Stimulated activated CD4-positive, alpha-beta T cell treated with anti-CD3 and anti-CD28 coated beads, Interleukin-4, amount 100 ng/mL, for 1 hour (primary cell): ENCODE measurements at places on chromosomes 7 and 10.
A peak's percentile ranks its signal among the peaks of the same experiment; 100 is the strongest.

DNA sequence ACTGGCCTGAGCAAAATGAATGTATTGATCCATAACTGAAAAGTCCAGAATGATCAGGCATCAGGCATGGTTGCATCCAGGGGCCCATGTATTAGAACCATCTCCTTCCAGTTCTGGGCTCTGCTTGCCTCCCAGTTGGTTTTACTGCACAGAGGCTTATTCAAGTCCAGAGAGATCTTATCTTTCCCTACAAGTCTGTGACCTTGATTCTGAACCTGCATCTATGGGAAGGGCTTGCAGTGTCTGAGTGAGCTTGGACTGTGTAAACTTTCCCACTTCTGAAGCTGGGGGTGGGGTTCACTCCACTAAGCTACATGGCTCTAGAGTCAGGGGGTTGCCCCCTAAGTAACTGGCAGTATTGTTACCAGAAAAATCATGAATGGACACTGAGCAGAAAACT is 136.2 kb downstream of the TCF7L2 start:
- no peak for DNase-seq

DNA sequence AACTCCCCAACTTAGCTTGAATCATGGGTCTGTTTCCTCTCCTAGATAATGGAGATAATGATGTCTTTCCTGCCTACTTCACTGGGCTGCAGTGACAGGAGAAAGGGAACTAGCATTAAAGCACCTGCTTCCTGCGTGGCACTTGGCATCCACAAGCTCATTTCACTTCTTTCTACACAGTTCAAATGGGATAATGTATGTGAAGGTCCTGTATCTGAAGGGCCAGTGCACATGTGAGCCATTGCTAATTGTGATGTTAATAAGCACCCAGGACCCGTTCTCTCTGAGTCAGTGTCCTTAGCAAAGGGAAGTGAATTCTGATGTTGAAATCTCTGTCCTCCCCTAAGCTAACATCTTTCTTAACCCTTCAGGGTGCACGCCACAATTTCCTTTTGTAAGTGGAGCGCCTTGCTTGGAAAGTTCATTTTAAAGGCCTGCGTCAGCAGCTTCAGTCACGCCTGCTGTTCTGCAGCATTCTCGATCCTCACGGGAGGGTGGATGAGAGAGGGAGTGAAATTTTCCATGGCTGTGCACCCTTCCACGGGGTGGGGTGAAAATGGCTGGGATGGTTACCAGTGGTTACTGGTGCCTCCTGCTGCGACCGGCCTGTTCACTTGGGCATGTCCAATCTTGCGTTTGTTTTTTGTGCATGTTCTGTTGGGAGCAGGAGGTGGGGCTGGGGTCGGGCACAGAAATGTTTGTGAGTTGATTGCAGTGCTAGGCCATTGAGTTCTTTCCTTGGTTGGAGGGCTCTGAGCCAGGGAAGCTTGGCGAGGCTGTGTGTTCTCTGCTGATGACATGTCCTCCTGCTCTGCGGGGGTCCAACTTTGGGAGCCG is 59.2 kb downstream of the HK1 start:
- no peak for DNase-seq

DNA sequence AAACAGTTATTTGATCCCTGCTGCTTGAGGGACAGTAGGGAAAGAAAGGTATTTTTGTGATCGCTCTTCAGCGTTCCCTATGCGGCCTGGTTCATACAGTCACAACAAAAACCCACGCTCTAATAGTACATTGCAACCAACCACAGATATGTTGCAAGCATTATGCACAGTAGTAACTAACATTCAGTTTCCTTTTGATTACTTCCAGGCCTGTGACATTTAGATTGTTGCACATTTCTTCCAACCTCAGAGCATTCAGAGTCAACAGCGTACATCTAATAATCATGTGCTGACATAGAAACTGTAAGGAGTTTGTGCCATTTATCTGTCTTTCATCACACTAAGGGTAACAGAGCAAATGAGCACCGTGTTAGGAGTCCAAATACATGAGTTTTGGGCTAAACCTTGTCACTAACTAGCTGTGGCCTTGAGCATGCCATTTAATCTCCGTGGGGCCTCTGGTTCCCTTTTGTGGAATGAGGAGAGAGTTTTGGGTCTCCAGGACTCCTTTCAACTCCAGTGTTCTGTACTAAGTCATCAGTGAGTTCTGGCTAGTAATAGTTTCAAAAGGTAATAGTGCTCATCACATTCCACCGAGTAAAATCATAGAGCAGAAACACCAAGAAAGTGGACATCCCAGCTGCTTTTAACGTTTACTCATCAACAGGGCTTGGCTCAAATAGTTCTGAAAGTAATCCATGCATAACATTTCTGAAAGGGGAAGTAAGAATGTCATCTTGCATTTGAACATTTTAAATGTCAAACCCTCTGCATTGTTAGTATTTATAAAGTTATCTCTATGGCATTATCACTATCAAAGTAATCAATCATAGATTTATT is 99.0 kb upstream of the FZD1 start:
- DNase-seq, result no peak

DNA sequence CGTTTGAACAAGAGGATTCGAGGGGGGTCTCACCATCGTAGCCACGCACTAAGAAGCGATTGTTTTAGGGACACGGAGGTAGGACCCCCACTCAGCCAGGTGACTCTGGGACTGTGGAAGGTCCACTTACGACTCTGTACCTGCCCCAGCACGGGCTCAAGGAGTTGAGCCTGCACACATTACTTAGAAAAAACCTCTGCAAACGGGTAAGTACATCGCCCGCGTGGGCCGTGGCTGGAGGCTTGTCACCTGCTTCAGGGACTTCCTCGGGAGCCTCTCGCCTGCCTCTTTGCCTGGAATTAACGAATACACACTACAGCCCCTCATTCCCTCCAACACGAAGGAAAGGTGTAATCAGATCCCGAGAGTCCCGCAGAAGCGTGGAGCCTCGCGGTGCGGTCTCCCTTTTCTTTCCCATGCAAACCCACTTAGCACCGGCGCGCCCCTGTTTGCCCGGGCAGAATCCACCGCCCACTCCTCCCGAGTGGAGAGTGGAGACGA is 826 bp downstream of the PODXL start:
- DNase-seq, result peak; percentile 21

GRCh38 chr10:31930023-31930751 is 1.6 kb upstream of the ARHGAP12 start:
- DNase-seq, result no peak

DNA sequence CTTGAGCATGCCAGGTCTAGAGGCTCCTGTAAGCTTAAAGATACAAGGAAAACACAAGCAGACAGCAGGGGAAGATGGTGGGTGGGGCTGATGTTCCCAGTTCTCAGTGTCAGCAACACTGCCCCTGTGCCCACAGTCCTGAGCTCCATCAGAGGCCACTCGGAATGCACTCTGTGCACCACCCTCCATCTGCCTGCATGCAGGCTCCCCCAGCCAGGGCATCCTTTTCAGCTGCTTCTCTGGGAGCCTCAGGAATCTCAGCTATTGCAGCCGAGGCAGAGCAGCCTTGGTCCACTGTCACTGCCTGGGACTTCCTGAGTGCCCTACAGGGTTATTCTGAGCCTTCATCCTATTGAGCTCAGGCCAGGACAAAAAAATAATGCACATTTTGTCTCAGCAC is 22.2 kb downstream of the LBX1 start:
- no peak for DNase-seq

DNA sequence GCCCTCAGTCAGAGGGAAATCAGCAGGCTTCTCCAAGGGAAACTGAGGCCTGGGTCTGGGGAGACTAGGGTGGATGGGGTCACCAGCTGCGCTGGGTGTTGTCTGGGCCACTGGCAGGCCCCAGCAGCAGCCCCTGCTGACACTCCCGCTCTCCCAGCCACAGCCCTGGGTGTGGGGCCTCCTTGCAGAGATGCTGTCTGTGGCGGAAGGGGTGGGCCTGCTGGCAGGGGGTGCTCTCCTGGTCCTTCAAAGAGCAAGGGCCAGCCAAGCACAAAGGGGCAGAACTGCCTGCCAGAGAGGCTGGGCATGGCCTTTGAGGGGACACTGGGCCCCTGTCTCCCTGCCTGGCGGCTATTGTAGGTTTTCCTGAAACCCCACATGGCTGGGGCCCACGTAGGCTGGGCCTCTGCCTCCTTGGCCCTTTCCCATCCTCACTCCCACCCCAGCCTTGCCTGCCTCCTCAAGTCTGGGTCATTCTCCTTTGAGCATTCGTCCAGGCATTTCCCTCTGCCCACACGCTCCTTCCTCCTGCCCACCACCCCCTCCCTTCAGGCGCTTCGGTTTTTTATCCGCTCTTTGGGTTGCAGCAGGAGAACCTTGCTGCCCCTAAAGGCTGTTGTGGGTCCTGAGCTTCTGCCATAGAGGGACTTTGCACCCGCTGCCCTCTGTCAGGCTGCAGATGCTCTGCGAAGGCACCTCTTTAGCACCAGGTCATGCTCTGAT is 9.1 kb downstream of the COL13A1 start:
- DNase-seq, result no peak

- DNase-seq, result no peak
Observed at GRCh38 chr10:94524146-94524545, 21.4 kb upstream of the HELLS start.
